ENCODE measurements at places on chromosomes 13 and 19.
A peak's percentile ranks its signal among the peaks of the same experiment; 100 is the strongest.

DNA sequence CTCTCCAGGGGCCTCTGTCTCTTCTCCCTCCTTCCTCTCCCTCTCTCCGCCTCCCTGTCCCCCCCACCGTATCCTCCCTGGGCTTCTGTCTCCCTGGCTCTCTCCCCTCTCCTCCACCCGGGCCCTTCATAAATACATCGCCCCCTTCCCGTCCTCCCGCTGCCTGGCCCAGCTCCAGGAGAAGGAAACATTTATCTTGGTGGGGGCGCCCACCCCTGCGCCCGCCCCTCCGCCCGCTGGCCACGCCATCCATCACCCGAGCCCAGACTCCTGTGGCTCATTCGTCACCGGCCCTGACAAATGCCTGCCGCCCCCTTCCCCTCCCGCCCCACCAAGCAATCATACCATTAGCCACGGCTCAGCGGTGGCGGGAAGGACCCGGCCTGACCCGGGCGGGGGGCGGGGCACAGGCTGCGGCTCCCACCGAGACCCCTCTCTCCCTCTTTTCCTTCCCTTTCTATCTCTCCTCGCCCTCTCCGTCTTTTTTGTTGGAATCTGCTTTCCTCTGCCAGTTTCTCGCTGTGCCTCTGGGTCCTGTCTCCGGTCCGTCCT is 2.6 kb upstream of the MEIS3 start:
- DNase-seq, result peak; percentile 79

GRCh38 chr13:43611281-43612273 is 175.2 kb downstream of the ENOX1 start:
- DNase-seq, result no peak

DNA sequence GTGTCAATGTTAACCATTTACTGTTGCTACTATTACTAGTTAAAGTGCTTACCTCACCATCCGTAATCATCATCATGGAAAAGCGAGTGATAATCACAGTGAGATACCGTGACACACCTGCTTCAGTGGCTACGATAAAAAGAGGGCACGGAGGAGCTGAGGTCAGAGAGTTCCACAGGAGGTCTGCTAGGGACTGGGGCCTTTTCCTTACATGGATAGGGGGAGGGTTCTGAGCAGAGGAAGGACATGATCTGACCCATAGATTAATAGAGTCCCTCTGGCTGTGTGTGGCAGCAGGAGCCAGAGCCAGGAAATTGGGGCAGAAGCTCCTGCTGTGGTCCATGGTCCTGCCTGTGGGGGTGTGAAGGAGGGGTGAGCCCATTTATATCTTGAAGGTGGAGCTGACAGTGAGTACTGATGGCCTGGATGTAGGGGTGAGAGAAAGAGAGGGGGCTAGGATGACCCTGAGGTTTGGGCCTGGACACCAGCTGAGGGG is 136.7 kb downstream of the SIPA1L3 start:
- no peak for DNase-seq

- DNase-seq, result no peak
These were observed 98.3 kb downstream of the KLF12 start for GRCh38 chr13:74035896-74036295.

DNA sequence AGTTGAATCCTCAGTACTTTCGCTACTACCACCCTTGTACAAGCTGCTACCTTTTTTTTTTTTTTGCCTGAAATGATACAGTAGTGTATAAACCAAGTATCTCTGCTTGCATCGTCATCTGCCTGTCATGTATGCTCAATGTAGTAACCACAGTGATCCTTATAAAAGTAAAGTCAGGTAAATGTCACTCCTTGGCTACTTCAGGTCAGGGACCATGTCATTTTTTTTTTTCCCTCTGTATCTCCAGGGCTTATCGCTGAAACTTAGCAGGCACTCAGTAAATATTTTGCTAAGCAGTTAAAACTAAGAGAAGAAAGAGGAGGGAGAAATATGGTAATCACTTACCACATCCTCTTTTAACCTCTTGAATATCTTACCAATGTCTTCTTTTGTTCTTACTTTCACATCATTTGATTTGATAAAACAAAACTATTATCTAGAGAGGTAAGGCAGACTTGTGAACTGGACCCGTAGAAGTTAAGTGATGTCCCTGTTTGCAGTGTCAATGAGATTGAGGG is 96.8 kb upstream of the KLF12 start:
- no peak for DNase-seq

- DNase-seq, result peak; percentile 26
These were observed 459.8 kb downstream of the FGF14 start for GRCh38 chr13:101942038-101942437.

- no peak for DNase-seq
These were observed 1.8 kb downstream of the TMEM86B start for GRCh38 chr19:55226788-55227187.

DNA sequence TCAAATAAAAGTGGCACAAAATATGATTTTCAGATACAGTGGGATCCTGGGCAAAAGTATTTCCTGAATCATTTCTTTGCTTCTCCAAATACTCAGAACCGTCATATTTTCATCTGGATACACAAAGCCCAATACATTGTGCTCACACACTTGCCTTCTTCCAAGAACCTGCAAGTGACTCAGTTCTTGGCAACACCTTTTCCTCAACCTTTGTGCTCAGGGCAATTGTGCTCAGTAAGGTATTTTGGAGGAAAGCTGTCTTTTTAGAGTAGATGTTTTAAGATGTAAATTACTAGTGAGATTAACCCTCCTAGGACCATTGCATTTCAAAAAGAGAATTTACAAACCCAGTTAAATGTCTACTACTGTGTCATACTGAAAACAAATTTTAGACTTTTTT is 233.5 kb downstream of the EFNB2 start:
- no peak for DNase-seq

DNA sequence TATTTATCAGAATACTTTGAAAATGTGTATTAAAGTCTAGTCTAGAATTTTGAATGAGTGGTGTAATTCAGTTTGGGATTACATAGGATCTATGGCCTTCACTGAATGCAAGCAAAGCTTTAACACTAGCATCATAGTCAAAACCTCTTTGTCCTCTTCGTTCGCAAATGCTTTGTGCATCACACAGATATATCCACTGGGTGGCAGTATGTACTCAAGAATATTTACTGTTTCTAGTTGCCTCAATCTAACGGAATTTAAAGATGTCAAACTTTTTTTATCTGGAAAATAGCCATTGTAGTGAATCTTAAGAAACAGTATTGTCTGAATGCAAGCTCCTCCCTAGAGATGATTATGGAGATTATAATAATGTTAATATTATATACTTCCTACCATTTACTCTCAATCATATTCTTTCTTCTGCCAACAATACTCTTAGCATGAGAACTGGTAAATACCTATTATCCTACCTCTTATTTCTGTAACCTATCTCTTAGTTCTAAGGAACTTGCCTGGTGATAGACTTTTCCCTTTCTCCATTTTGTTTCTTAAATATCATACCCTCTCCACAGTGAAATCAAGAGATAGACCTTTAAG is 25.8 kb downstream of the LACC1 start:
- DNase-seq, result no peak

- DNase-seq, result peak; percentile 59
These were observed 10.9 kb downstream of the GNA15 start for GRCh38 chr19:3146677-3147100.

- DNase-seq, result no peak
These were observed 3.8 kb downstream of the LENG1 start for GRCh38 chr19:54155694-54156093.

GRCh38 chr13:87107651-87108050 is 563.5 kb upstream of the SLITRK5 start:
- no peak for DNase-seq
